ENCODE measurements at places on chromosomes 13 and 19. TPM values are rescaled to one million over a fixed set of nuclear protein-coding genes. Genes with fewer than 3 reads are reported as not detected.

C19orf85 gene
- not detected for total RNA-seq

THSD1 gene
- 15.7 TPM for total RNA-seq

PEX11G gene
- total RNA-seq, result 2.3 TPM

KLF1 gene
- total RNA-seq, result 2.1 TPM

SOX1 gene
- total RNA-seq, result 1.4 TPM

NUCB1 gene
- total RNA-seq, result 153 TPM

TMEM143 gene
- 2.8 TPM for total RNA-seq

EHD2 gene
- 59.6 TPM for total RNA-seq

MEIS3 gene
- total RNA-seq, result 31.7 TPM

ZNF699 gene
- total RNA-seq, result 31.4 TPM

CAMSAP3 gene
- total RNA-seq, result 13.7 TPM

ZNF492 gene
- total RNA-seq, result 1.7 TPM

CYP2A6 gene
- not detected for total RNA-seq

GPC6 gene
- total RNA-seq, result 49.0 TPM

PCDH20 gene
- total RNA-seq, result 5.8 TPM

INSL3 gene
- not detected for total RNA-seq

POU2F2 gene
- 3.2 TPM for total RNA-seq

CYP2F1 gene
- 0.77 TPM for total RNA-seq

AMER2 gene
- total RNA-seq, result 336 TPM

ANKRD24 gene
- 4.0 TPM for total RNA-seq

UBL5 gene
- total RNA-seq, result 209 TPM

LILRB3 gene
- 9.2 TPM for total RNA-seq

SMAD9 gene
- 43.2 TPM for total RNA-seq

IFNL1 gene
- not detected for total RNA-seq

CLEC4M gene
- total RNA-seq, result 0.27 TPM

NEK5 gene
- 2.5 TPM for total RNA-seq

TMIGD2 gene
- 0.49 TPM for total RNA-seq

CYP4F2 gene
- not detected for total RNA-seq

COL4A1 gene
- 465 TPM for total RNA-seq

OSCAR gene
- total RNA-seq, result not detected

TNNI3 gene
- 2.1 TPM for total RNA-seq

ZNF626 gene
- 49.0 TPM for total RNA-seq

PLPP2 gene
- 12.6 TPM for total RNA-seq

MISP3 gene
- 0.71 TPM for total RNA-seq

SHC2 gene
- 22.5 TPM for total RNA-seq

AP2A1 gene
- total RNA-seq, result 61.0 TPM

ZNF709 gene
- total RNA-seq, result 20.2 TPM

ONECUT3 gene
- total RNA-seq, result 0.55 TPM

DCLK1 gene
- 127 TPM for total RNA-seq

JAK3 gene
- 3.4 TPM for total RNA-seq

ZIC5 gene
- total RNA-seq, result 10.4 TPM

TLE6 gene
- total RNA-seq, result 5.2 TPM

FPR1 gene
- 1.5 TPM for total RNA-seq

NLRP4 gene
- total RNA-seq, result not detected

FAM216B gene
- 0.55 TPM for total RNA-seq

ZNF83 gene
- 168 TPM for total RNA-seq

KLK2 gene
- not detected for total RNA-seq

ABHD8 gene
- total RNA-seq, result 25.3 TPM

CRB3 gene
- 5.9 TPM for total RNA-seq

LRFN3 gene
- total RNA-seq, result 5.4 TPM

BRME1 gene
- 5.5 TPM for total RNA-seq

HNRNPA1L2 gene
- total RNA-seq, result 9.0 TPM

LAIR1 gene
- 5.1 TPM for total RNA-seq

SBSN gene
- total RNA-seq, result 0.93 TPM

FBXO27 gene
- 9.3 TPM for total RNA-seq

All from camera-type eye (tissue), 1 donor.